ENCODE measurements at places on chromosomes 3 and 15.

GRCh38 chr3:18079739-18080138 lies 337.3 kb upstream of the TBC1D5 start:
- DNase-seq = no peak

- no peak for DNase-seq
Observed at GRCh38 chr3:71962561-71963240, 177.8 kb upstream of the PROK2 start.

DNA sequence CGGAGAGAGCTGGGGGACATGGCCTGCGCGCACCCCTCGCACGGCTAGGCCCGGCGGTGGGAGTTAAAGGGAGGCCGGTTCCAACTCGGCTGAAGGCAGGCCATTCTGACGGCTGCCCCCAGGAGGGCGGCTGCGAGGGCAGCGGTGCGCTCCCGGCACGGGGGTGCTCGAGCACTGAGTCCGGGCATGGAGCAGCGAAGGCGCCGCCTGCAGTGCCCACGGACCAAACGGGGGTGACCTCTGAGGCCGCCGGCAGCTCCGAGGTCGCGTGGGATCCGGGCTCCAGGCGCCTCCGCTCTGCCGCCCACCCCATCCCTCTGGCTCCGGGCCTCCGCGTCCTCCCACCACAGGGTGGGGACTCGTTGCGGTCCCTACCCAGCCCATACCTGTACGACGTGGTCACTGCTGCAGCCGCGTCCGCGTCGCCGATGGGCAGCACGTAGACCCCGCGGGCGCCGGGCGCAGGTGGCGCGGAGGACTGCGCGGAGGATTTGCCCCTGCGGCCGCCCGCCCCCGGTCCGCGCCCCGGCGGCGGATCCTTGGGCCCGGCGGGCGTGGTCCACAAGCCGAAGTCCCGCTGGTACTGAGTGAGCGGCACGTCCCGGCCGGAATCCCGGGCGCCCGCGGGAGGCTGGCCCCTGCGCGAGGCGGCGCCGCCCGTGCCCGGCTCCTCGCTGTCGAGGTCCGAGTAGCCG lies 469 bp downstream of the MAP6D1 start:
- DNase-seq = no peak

- no peak for DNase-seq
Observed at GRCh38 chr15:36879568-36880222, 220.7 kb downstream of the MEIS2 start.

- no peak for DNase-seq
Observed at GRCh38 chr3:70813311-70813710, 500.9 kb upstream of the MDFIC2 start.

DNA sequence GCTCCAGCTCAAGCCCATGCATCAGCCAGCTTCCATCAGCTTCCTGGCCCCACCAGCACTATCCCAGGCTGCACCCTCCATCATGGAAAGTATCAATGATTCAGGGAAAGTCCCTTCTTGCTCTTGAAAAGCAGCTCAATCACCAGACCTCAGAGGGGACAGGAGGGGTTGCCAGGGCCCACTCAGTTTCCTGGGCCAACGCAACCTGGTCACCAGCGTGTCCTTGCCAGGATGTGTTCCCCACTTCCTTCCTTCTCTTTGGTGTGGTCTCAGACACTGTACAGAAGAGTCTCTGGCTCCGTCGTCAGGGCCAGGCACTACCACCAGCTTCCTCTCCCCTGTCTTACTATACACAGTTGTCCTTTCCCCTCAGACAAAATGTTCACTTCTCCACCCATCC lies 3.0 kb downstream of the HDC start:
- no peak for DNase-seq

DNA sequence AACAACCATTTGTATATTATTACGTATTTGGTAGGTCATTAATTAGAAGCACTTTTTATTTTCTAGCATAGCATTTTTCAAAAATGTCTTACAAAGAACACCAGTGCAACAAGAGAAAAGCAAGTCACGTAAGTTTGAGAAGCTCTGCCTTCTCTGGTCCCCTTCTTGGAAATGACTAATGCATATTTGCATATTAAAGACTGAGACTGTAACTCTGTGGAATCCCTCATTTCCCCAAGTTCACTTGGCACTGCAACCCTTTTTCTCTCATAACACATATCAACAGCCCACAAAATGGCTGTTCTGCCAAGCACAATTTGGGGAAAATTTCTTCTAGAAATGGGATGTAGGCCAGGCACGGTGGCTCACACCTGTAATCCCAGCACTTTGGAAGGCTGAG lies 176.3 kb downstream of the ERC2 start:
- DNase-seq = no peak

DNA sequence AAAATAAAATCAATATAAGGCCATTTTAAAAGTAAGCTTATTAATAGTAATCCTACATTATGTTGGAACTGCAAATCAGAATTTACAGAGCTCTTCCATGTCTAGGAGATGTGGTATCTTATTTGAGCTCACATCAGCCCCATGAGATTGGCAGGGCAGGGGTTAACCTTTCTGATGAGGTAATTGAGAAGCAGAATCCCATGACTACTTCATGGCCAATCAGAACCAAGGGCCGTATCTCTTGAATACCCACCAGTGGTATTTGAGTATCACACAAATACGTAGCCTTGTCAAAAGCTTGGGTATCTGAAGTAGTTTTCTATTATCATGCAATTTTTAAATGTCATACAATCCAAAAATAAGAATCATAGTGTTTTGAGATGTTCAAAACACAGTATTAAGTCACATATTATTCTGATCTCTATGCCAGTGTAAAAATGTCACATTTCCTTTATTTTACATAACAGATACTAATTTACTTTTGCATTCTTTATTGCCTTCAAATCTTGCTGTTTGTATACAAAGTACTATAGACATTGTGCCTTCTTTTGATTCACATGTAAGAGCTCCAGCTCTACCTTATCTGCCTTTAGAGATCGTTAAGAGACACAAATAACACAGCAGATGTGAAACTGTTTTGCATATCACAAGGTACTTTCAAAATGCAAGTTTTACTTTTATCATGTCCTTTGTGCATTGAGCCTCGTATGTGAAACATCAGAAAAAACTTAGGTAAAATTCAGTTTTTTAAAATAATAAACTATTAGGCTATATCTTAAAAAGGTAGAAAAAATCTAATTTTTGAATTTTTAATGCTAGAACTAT lies 251.7 kb upstream of the GOLGA6L4 start:
- no peak for DNase-seq

DNA sequence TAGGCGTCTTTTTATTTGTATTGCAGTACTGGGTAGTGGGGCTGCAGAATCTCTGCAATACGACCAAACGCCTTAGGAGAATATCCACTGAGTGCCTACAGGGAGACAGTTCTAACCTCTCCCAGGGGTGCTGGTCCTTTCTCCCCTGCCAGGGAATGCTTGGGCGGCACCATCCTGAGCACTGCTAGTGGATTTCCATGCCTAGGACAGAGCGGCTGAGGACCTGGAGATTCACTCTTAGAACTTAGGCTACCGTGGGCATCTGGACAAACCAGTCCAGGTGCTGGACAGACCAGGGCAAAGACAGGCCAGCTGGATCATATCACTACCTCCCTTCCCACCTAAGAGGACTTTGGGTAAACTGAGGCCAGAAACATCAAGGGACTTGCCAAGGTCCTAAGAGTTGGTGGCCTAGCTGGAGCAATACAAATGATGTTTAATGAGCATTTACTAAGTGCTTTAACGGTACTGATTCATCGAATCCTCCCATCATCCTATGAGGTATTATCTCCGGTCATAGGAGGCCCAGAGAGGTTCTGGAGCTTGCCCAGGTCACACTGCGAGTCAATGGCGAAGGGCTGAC lies 902 bp downstream of the TMEM44 start:
- no peak for DNase-seq

DNA sequence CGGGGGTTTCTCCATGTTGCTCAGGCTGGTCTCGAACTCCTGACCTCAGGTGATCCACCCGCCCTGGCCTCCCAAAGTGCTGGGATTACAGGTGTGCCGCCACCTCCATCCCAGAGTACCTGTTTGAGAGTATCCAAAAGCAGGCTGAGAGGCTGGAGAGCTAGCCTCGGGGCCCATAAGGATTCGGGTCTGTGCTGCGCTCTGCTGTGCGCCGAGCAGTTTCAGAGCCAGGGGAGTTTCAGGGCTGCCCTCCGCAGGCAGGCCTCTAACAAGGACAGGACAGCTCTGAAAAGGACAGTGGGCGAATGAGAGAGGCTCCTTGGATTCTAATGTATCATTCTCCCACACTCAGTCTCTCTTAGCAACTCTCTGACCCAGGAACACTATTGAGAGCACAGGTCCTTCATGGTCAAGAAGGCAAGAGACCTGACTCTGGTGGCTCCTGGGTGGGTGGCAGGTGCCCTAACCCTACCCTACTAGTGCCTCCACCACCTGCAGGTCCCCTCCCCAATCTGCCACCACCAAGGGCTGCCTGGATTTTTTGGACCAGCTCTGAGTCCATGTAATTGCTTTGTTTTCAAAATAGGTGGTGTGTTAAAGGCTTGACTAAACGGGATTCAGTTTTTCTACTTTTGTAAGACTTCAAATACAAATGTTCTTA lies 27.8 kb downstream of the MAGEF1 start:
- no peak for DNase-seq

- no peak for DNase-seq
Observed at GRCh38 chr15:80606511-80607071, 88.5 kb upstream of the ABHD17C start.
